ENCODE measurements at places on chromosomes 3 and 15.

- DNase-seq, result no peak
Measured at GRCh38 chr15:80473286-80474223, 69.4 kb downstream of the ARNT2 start.

DNA sequence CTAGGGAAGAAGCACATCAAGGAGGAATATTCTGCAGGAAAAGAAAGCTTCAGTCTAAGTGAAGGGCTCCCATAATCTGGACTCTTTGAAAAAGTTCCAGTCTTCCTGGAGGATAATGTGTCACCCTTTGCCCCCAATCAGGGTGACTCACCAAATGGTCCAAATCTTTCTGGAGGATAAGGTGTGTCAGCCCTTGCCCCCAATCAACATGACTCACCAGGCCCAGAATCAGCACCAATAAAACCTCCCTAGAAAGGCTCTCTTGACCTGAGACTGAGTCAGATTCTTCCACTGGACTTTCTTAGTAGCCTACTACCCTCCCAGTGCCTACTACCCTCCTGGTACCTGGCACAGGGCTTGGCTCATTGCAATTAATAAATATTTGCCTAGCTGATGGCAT, 9.5 kb upstream of the ARL14 start:
- DNase-seq, result no peak

- no peak for DNase-seq
Measured at GRCh38 chr15:42549032-42549491, 424 bp downstream of the HAUS2 start.

GRCh38 chr15:95799286-95800200, 531.0 kb upstream of the NR2F2 start:
- no peak for DNase-seq

DNA sequence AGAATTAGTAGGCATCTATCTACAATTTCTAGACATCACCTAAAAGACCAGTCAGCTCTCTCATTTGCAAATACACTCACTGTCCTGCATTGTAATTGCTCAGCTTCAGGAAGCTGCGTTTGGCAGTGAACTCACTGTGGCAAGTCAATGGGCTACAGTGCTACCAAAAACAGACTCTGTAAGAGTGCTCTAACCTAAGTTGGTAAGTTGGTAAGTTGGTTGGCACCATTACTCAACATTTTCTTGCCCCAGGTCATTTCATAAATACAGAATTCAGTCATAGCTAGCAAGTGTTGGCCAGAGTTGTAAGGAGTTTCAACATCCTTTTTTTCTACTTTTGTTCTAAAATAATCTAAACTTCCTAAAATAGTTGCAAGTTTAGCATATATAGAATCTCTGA, 466.3 kb downstream of the NAALADL2 start:
- no peak for DNase-seq

DNA sequence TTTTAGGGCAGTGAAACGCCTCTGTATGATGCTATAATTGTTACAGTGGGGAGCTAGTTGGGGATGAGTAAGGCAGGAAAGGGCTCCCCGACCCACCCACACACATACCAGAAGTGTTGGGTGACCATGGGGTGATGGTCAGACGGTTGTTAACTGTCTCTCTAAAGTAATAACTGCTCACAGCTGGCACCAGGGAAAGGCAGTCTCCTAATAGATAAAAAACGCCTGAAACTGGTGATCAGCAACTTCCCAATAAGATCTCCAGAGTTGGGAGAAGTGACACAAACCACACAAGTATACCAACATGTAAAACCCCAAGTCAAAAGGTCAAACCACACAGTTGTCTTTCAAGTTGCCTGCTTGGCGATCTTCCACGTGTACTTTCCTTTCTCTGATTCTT, 346.5 kb upstream of the CNTN4 start:
- DNase-seq, result no peak

- DNase-seq, result no peak
Measured at GRCh38 chr15:80815106-80815505, 35.9 kb downstream of the CEMIP start.

DNA sequence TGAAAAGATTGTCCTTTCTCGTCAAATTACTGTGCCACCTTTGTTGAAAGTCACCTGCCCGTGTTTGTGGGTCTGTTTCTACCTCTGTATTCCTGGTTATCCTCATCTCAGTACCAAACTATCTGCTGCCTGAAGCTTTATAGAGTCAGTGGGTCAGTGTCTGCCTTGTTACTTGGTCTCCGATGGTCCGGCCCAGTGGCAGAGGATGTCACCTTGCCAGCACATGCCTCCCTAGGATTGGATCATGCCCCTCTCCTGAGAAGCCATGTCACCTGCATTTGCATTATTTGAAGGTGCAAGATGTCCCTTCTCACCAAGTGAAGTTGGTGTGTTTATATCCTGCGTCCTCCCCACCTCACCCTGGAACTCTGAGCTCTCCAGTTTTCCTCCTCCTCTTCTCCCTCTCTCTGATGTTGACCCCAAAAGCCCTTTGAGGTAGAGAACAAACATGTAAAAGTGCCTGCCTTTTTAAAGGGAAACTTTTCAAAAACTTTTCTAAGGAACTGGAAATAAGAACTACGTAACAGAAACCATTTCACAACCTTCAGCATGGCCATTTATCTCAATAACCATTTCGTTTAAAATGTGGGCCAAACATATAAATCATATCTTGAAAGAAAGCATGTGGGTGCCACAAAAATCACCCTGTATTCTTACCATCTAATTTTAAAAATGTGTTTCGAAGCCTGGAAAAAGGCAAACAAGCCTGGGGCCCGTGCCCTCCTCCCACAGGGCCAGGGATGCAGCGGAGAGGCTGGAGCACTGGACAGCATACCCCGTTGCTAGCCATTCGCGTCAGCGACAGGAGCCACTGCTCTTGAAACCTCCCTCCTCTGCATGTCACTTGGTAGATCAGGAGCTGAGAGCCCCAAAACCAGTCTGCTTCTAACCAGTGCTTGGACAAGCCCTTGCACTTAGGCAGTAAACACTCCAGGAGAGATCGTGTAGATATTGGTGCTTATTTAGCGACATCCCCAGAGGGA, 102.1 kb downstream of the VGLL4 start:
- DNase-seq, result no peak

- DNase-seq, result no peak
Measured at GRCh38 chr3:185935465-185936272, 2.1 kb downstream of the TRA2B start.

DNA sequence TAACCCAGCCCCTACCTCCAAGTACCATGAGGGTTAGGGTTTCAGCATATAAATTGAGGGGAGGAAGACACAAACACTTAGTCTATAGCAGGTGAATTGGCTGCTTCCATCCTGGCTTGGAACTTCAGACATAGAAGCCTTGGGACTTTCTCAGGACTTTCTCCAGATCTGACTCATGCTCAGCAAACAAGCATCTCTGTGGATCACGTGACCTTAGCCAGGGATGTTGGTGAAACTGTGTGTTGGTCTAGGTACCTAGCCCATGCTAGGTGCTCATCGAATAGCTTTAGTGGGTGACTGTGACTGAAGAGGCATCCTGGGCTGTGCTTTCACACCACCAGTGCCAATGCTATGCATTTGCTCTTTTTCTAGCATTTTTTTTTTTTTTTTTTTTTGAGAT, 58.9 kb downstream of the CD47 start:
- no peak for DNase-seq

DNA sequence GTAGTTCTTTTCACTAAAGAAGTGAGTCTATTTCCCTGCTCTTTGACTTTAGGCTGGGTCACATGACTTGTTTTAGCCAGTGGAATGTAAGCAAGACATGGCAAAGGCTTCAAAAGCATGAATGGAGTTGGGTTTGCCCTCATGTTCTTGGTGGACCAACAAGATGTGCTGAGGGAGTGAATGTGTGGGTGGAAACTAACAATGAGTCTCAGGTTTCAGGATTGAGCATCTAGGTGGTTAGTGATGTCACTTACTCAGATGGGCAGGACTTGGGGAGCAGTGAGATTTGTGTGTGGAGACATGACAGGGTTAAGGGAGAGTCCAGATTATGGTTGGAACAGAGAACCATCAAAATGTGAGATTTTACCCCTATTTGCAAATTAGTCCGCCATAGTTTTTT, 181.4 kb upstream of the UBE2E1 start:
- no peak for DNase-seq

DNA sequence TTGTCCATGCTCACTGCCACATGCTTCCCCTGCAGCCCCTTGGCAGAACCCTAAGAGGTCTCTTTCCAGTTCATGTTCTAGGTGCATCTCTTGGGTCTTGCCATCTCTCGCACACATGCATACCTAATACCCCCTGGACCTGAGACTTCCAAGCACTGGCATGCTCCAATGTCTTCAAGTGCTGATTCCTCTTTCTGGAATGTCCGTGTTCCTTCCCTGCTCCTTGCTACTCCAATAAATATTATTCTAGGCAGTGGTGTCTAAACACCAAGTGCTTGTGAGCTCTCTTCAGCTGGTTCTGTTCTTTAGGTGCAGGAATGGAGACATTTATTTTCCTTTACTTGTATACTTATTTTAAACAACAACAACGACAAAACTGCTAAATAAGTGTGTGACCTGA, 370.1 kb downstream of the LPP start:
- DNase-seq, result no peak

DNA sequence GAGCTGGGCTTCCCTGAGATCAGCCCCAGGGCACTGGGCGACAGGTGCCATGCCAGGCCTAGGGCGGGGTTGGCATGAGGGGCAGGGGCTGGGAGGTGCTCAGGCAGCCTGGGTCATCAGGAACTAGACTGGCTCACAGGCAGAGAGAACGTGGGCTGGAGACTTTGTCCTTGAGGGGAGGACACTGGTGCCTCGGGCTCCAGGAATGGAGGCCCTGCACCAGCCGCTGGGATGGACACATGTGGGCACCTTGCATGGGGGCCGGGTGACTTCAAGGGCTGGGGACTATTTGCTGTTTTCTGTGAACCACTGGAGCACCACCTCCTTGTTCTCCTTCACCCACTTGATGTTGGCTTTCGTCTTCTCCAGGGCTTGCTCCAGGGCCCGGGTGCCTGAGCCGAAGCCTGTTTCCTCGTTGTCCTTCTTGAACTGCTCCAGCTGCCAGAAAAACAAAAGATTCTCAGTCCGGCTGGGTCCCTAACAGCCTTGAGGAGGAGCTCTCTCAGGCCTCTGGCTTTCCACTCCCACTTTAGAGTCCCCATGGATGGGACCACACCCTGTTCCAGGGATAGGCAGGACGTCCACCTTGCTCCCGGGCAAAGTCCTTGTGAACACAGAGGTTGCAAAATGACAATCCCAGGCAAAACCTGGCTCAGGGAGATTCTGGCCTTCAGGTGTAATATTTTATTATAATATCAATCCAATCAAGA, 9.1 kb downstream of the MESP2 start:
- no peak for DNase-seq

- no peak for DNase-seq
Measured at GRCh38 chr15:94127006-94127405, 104.4 kb upstream of the MCTP2 start.

GRCh38 chr3:66667263-66667662, 166.4 kb upstream of the LRIG1 start:
- no peak for DNase-seq

DNA sequence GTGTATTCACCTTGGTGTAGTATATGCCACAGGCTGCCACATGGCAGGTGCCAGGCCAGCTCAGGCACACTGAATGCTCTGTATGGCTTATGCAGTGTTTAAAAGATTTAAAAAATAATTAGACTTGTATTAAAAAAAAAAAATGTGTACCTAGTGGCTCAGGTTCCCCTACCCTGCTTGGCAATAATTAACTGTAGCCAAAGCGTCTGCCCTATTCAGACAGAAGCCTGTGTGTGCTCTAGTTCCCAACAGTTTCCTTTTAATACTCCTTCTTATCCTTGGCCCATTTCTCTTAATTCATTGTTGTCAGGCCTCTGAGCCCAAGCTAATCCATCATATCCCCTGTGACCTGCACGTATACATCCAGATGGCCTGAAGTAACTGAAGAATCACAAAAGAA, 752.2 kb upstream of the CFAP20DC start:
- no peak for DNase-seq

- no peak for DNase-seq
Measured at GRCh38 chr3:50405249-50405648, 45.9 kb upstream of the TMEM115 start.

DNA sequence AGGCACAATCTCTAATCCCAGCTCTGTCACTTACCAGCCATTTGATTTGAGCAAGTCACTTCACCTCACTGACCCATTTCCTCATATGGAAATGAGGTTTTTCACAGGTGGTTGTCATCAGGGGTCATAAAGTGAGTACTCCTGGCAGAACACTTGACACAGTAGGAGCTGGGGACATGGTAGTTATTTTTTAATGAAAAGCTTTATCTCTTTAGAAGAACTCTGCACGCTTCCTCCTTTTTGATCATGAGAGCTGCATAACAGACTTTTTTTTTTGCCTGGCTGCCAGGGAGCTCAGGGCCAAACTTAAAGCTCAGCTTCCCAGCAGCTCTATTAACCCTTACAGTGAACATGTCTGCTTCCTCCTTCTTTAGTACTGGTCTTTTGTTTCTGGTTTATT, 8.4 kb downstream of the VWA5B2 start:
- no peak for DNase-seq

GRCh38 chr15:36603987-36604386, 24.6 kb downstream of the CDIN1 start:
- DNase-seq, result no peak

GRCh38 chr15:88257311-88258092, 963 bp upstream of the NTRK3 start:
- DNase-seq, result no peak

- no peak for DNase-seq
Measured at GRCh38 chr3:24595796-24596195, 101.1 kb upstream of the THRB start.

- DNase-seq, result no peak
Measured at GRCh38 chr3:124119056-124119716, 127.3 kb upstream of the ROPN1 start.

DNA sequence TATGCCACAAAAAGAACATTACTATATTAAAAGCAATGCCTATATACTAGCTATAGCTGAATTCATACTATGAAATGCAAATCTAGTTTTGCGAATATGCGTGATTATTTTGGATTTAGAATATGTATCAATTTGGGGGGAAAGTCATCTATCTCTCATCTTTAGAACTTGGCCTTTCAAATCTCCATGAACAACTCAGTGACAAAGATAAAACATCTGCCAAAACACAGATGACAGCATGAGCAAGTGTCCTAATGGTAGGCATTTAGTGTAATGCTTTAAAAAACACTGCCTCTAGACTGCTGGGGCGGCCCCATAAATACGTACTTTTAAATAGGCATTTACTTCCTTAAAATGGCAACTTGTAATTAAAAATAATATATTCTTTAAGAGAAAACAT, 2.7 kb downstream of the CD47 start:
- no peak for DNase-seq

DNA sequence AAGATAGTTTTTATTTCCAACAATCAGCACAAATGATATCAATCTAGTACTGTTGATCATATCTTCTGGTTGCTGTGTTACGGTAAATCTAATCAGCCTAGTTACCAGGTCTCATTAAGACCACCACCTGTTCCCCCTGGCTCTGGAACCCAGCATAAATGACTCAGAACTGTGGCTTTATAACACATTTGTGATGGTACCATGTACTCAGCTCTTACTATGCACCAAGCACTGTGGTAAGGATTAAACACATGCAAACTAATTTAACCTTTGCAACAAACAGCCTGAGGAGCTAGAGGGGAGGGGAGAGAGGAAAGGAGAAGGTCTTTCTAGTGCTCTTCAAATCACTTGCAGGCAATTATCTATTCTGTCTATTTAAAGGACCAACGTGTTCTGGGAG, 173.9 kb upstream of the LMCD1 start:
- DNase-seq, result no peak

Data from activated naive CD4-positive, alpha-beta T cell (primary cell).